ENCODE measurements at places on chromosomes 2 and 18.

- DNase-seq, result no peak
Observed at GRCh38 chr2:190678444-190679162, 29.7 kb downstream of the NAB1 start.

GRCh38 chr2:6168485-6168884, 476.3 kb downstream of the SOX11 start:
- DNase-seq, result no peak

- no peak for DNase-seq
Observed at GRCh38 chr2:109325570-109325969, 196.6 kb downstream of the SH3RF3 start.

GRCh38 chr2:241329669-241330615, 14.2 kb downstream of the SEPTIN2 start:
- DNase-seq, result no peak

DNA sequence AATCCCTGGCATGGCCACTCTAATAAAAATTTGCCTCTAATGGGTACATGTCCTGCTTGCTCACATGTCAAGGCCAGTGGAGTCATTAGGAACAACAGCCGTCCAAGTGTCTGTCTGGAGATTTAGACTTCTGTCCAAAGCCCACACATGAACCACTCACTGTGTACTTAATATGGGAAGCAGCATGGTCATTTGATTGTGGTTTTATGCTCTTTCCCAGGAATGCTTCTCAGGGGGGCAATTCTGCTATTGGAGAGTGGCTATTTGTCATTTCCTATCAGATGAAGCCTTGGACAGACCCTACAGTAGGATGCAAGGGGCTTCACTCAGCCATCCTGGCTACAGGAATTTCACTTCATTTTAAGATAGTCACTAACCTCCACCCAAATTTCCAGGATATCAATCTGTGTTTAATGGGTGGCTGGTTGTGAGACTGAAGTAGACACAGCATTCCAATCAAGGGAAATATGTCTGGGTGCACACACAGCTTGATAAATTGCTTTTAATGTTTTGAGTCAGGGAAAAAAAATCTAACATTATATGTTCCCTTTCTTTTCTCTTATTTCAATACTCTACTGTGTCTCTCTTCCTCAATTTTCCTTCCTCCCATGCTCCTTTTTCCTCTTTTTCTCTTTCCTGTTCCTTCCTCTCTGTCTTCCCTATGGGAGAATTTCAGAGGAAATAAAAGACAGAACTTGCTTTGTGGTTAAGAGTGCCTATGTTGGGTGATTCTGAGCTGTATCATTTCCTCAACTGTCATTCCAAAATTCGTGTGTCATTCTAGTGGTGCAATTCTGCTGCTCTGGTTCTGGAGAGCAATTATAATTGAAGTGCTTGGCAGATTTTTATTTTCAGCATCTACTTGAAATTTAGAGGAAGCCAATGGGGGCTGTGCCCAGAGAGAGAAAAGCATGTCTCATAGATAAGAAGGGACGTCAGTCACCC, 320.1 kb downstream of the OSR1 start:
- DNase-seq, result no peak

- DNase-seq, result no peak
Observed at GRCh38 chr2:191666226-191666625, 11.7 kb upstream of the NABP1 start.

- DNase-seq, result no peak
Observed at GRCh38 chr2:146317959-146318358, 1526.9 kb upstream of the ACVR2A start.

DNA sequence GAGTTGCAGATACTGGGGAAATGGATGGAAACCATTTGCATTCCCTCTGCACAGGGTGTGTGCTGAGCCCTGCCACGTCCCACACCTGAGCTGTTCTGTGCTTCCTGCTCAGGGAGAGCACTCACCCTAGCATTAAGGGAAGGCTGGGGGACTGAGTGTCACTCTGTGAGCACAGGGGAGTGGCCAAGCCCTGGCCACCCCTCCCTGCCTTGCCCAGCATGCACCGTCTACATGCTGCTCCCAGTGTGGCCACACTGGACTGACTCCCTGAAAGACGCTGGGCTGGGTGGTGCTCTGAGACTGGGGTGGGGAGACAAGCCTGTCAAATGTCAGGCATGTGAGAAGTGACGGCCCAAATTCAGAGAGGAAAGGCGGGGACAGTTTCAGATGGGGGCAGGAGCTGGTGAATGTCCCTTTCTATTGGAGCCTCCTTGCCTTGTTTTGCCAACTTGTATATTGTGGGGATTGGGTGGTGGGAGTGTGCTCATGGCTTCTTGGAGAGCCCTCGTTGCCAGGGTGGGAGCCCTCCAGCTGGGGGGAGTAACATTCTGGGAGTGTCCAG, 298.4 kb upstream of the HS6ST1 start:
- no peak for DNase-seq

- DNase-seq, result no peak
Observed at GRCh38 chr2:85446296-85447221, 28.0 kb downstream of the SH2D6 start.

GRCh38 chr18:35137632-35138031, 96.4 kb downstream of the MAPRE2 start:
- DNase-seq, result no peak

DNA sequence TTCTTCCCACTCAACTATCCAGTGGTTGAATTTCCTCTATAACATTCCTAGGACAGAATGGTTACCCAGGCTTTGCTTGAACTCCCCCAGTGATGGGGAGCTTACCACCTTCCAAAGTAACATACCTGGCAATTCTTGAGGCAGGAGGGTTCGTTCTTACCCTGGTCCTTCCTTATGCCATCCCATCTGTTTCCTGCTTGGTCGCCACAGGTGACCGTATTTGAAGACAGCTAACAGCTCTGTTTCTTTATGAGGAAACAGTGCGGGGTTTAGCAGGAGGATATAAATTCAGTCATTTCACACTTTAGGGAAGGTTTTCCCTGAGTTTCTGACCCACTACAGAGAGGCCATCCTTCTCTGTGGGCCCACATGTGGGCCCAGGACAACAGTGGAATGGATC, 42.6 kb downstream of the FOSL2 start:
- DNase-seq, result no peak

DNA sequence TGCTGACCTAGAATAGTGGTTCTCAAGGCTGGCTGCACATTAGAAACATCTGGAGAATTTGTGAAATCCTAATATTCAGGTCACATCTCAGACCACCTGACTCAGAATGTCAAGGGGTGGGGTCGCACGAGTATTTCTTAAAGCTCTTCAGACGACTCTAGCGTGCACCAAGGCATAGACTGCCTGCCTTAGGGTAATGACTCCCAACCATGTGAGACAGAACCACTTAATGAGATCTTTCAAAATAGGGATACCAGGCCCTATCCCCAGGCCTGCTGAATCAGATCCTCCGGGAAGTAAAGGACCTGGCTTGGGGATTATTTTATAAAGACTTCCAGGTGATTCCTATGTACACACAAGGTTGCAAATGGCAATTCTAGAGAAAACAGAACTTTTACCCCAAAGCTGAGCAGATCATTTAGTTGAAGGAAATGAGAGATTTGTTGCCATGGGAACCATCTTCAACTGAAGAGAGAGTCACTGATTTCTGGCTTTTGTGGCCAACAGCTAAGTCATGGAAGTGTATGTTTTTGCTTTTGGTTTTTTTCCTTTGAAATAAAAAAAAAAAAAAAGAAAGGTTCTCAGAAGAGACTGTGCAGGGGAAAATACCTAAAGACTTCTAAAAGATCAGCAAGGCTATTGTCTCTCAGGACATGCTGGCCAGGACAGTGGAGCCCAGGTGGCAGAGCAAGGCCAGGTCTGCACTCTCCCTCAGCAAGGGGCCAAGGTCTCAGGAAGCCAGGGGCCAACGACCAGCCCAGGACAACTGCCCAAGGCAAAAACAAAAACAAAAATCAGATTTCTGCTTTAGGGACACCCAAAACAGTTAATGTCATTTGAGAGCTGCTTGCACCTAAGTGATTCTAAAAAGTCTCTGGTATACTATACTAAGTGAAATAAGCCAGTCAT, 15.3 kb upstream of the LOXHD1 start:
- peak; percentile 46 for DNase-seq

GRCh38 chr18:59579509-59579908, 117.7 kb downstream of the CCBE1 start:
- no peak for DNase-seq

DNA sequence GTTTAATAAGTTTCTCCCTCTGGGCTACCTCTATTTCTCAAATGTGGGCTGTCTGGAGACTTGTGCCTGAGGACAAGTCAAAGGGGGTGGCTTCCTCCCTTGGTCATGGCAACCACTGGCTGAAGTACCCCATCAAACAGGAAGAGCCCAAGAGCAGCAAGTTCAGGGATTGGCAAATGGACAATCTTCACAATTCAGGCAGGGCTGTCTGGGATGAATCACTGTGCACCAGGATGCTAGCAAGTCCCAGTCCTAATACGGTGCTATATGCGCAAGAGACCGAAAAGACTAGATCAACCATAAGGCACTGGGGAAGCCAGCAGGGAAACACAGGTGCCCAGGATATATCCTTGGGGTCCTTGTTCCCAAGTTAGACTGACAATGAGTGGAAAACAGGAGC, 75.5 kb downstream of the ANTXR1 start:
- DNase-seq, result no peak

Data from retinal pigment epithelial cell (primary cell).